ENCODE measurements at places on chromosomes 3 and 15. TPM values are rescaled to one million over a fixed set of nuclear protein-coding genes. Genes with fewer than 3 reads are reported as not detected.

RHCG gene
- total RNA-seq = not detected

UTS2B gene
- total RNA-seq = 1.1 TPM

GATA2 gene
- total RNA-seq = 0.88 TPM

LSG1 gene
- total RNA-seq = 40.9 TPM

NPAP1 gene
- not detected for total RNA-seq

CCDC80 gene
- total RNA-seq = 657 TPM

CCPG1 gene
- 209 TPM for total RNA-seq

RBP2 gene
- not detected for total RNA-seq

TMEM212 gene
- not detected for total RNA-seq

CPLX3 gene
- total RNA-seq = not detected

CCR1 gene
- 1.1 TPM for total RNA-seq

DUT gene
- 49.2 TPM for total RNA-seq

PTPRG gene
- 148 TPM for total RNA-seq

WNT5A gene
- 145 TPM for total RNA-seq

SNX33 gene
- total RNA-seq = 39.8 TPM

MCF2L2 gene
- total RNA-seq = under 0.01 TPM

CAMK2N2 gene
- not detected for total RNA-seq

SCN11A gene
- total RNA-seq = under 0.01 TPM

CIDEC gene
- total RNA-seq = not detected

GALNT15 gene
- total RNA-seq = 7.1 TPM

FETUB gene
- total RNA-seq = not detected

NR2E3 gene
- total RNA-seq = under 0.01 TPM

SYNPR gene
- total RNA-seq = not detected

SPESP1 gene
- 2.9 TPM for total RNA-seq

PPP1R14D gene
- total RNA-seq = not detected

ITIH1 gene
- total RNA-seq = not detected

MYL3 gene
- total RNA-seq = not detected

PROS1 gene
- 87.5 TPM for total RNA-seq

CHCHD6 gene
- total RNA-seq = 13.0 TPM

SLC22A13 gene
- 0.29 TPM for total RNA-seq

CTDSPL gene
- 44.5 TPM for total RNA-seq

GOLGA6B gene
- total RNA-seq = not detected

OR4F15 gene
- total RNA-seq = not detected

MOBP gene
- total RNA-seq = not detected

MYH15 gene
- total RNA-seq = 0.36 TPM

DHX30 gene
- total RNA-seq = 56.6 TPM

KY gene
- total RNA-seq = 2.1 TPM

Data from osteoblast (primary cell).